AG04450 (cell line): ENCODE measurements at places on chromosomes 11 and 22.

GRCh38 chr11:93729129-93729616, 12.1 kb downstream of the TAF1D start:
- no peak for DNase-seq

- DNase-seq: no peak
These were observed 1.1 kb downstream of the SLC25A1 start for GRCh38 chr22:19177164-19178064.

GRCh38 chr11:11622340-11622706, 518 bp upstream of the GALNT18 start:
- DNase-seq: no peak

DNA sequence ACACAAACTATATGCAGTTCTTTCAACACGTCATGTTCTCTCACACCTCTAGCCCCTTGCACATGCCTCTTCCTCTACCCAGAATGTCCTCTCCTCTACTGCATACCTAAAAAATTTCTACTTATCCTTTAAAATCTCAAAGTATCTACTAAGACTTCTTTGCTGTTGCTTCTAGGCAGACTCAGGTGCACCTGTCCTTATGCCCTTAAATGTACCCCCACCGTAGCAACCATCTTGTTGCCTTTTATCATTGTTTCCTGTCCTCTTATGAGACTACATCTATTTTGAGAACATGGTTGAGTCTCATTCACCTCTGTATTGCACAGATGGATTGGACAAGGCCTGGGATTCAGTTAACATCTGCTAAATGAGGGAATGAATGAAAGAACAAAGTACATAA, 134.1 kb downstream of the SERGEF start:
- no peak for DNase-seq

DNA sequence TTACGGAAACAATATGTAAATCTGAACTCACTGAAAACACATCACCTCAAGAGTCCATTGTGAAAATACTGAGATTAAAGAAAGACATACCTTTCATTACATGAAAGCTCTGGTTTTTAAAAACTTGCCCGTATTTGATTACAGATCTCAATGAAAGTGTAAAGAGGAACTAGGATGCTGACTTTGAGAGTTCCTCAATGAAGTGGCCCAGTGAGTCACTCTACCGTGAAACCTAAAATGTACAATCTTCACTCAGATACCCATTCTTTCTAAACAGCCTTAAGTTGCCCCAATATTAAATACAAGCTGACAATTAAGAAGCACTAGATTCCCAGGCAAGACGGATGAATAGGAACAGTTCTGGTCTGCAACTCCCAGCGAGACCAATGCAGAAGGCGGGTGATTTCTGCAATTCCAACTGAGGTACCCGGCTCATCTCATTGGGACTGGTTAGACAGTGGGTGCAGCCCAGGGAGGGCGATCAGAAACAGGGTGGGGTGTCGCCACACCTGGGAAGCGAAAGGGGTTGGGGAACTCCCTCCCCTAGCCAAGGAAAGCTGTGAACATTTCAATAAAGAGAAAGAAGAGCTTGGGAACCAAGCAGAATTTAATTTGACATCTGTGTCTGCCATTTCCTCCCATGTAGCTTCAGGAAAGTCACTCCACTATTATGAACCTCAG, 33.8 kb upstream of the OR9G4 start:
- no peak for DNase-seq
